ENCODE measurements at places on chromosomes 6 and 20.

DNA sequence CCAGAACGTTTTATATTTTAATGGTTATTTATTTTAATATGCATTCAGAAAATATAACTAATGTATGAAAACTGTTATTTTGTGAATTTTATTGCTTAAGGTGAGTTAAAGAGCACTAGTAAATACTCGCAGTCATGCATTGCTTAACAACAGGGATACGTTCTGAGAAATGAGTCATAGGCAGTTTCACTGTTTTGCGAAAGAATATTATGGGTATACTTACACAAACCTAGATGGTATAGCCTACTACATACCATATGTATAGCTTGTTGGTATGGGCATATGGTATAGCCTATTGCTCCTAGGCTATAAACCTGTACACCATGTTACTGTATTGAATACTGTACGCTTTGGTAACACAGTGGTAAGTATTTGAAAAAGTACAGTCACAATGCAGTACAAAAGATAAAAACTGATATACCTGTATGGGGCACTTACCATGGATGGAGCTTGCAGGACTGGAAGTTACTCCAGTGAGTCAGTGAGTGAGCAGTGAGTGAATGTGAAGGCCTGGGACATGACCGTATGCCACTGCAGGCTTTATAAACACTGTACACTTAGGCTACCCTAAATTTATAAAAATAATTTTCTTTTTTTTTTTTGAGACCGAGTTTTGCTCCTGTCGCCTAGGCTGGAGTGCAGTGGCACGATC, 38.5 kb downstream of the ARFGEF2 start:
- DNase-seq, result peak; percentile 17

DNA sequence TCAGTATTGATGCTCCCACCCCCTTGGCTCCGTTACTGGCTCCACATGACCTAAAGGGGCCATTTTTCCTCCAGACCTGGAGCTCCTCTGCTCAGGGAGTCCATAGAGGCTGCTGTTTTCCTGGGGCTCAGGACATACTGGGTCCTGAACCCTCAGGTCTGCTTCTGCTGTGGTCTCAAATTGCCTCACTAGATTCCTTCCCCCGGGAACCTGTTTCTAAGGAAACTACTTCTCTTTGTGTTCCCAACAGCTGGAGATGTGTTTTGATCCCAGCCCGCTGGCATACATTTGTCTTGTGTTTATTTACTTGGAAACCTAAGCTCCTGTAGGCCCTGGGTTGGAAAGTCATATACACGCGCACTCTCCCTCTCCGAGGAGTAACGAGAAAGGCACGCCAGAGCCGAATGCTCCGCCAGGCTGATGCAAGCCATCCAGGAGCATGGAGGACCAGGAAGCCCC, 222.8 kb downstream of the UST start:
- DNase-seq, result peak; percentile 83

GRCh38 chr6:158706369-158706982, 56.6 kb downstream of the SYTL3 start:
- DNase-seq, result no peak

- DNase-seq, result peak; percentile 14
Measured at GRCh38 chr20:22686097-22686496, 101.7 kb upstream of the FOXA2 start.

- DNase-seq, result no peak
Measured at GRCh38 chr20:44750081-44750805, 4.6 kb downstream of the KCNK15 start.

- no peak for DNase-seq
Measured at GRCh38 chr6:125546841-125547251, 202.6 kb upstream of the HEY2 start.

GRCh38 chr20:62349556-62350097, 17.5 kb downstream of the LAMA5 start:
- no peak for DNase-seq

DNA sequence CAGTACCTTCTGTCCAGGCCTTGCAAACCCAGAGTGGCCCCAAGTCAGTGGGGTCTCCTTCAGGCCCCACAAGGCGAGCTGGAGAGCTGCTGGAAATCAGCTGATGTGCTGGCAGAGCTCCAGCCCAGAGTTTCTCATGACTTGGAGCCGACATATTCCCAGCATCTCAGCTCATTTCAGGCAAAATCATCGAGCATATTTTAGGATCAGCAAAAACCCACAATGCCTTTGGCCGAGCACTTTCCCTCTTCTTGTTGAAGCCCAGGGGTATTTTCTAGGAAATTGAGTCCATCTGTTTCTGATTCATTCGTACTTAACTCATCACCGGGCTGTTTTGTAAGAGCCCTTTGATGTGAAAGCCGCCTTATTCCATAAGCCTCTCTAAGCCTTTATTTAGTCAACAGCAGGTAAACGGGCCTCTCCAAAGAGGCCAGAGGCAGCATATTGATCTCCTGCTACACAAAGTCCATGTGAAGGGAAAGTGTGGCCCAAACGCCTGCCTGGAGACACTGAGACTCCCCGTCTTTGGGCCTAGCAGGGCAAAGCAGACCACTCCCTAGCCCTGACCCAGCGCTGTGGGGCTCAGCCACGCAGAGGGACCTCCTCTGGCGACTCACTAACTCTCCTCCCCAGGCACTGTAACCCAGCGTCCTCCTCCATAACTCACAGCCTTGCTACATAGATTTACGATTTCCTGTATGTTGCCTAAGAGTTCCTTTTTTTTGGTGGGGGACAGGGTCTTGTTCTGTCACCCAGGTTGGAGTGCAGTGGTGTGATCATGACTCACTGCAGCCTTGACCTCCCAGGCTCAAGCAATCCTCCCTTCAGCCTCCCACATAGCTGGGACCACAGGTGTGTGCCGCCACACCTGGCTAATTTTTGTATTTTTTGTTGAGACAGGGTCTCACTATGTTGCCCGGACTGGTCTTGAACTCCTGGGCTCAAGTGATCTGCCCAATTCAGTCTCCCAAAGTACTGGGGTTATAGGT, 12.1 kb upstream of the C20orf203 start:
- DNase-seq, result peak; percentile 92

- peak; percentile 88 for DNase-seq
Measured at GRCh38 chr20:5654557-5654956, 95.6 kb upstream of the SHLD1 start.

DNA sequence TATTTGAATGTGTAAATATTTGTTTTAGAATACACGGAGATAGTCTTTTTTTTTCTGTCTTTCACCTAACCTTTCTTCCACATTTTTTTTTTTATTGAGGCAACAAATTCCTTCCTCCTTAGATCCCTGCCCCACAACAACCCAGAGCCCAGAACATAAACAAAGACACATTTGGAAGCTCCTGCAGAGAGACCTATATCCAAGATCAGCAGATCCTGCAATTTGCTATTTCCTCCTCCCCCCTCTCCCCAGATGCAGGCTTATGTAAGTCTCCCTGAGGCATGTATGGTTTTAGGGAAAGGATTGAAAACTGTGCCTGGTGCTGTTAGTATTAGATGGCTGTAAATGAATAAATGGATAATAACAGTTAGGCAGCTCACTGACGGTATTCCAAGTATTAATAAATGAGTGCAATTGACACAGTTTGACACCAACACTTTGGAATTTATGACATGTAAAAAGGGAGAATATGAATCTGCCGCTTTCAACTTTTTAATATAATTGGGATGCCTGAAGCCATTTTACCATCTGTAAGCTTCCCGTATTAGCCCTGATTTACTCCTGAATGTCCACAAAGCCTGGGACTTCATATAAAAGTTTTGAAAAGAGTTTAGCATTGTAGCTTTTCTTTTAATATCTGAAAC, 608.3 kb upstream of the CITED2 start:
- peak; percentile 82 for DNase-seq

GRCh38 chr20:20706285-20706684, 6.2 kb downstream of the RALGAPA2 start:
- DNase-seq, result no peak

- no peak for DNase-seq
Measured at GRCh38 chr20:25565578-25566157, 19.7 kb downstream of the NINL start.

DNA sequence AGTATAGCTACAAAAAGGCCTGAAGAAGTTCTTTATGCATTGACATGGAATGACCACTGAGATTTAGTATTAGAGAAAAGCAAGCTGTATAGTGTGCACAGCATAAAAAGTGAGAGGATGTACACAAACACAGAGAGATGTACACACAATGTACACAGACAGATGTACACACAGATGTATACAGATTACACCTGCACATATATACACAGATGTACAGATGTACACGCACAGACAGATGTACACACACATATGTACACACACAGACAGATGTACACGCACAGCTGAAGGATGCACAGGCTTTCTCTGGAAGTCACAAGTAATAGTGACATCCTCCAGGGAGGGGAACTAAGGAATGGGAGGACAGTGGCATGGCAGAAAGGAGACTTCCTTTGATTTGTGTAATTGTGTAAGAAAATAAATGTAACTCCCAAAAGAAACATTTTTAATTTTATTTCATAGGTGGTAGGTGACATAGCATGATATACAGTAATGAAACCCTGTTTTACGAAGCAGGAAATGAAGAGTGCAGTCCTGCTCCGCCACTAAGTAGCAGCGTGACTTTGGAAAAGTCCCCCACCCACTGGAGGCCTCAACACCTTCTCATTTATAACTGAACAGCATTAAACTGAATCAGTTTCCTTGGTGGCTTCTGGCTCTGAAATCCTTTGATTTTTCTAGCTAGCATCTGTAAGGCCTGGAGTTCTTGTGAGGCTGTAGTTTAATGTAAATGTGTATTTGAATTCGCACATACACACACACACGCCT, 14.1 kb downstream of the NFATC2 start:
- DNase-seq, result no peak

DNA sequence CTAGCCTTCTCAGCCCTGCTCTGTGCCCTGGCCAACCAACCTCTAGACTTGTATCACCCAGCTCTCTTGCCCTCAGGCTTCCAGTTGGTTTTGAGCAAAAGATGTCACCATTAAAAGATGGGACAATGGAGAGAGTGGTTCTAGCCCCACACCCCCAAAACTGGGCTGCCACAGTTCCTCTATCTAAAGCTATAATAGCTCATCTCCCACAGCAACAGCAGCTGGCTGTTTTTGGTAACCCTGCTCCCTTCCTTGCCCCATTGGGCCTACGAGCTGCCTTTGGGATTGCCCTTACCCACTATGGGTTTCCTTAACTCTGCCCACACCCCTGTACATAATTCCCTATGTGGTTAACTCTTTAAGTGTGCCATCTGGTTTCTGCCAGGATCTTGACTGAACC, 7.6 kb upstream of the SRSF3 start:
- no peak for DNase-seq

GRCh38 chr6:29598172-29598747, 13.3 kb downstream of the OR2H2 start:
- no peak for DNase-seq

GRCh38 chr20:57560554-57561355, at the start of gene PCK1:
Gene PCK1 (plus strand): TSS chr20:57561110. CDS start chr20:57561412, 302 bp downstream.
- DNase-seq, result no peak

DNA sequence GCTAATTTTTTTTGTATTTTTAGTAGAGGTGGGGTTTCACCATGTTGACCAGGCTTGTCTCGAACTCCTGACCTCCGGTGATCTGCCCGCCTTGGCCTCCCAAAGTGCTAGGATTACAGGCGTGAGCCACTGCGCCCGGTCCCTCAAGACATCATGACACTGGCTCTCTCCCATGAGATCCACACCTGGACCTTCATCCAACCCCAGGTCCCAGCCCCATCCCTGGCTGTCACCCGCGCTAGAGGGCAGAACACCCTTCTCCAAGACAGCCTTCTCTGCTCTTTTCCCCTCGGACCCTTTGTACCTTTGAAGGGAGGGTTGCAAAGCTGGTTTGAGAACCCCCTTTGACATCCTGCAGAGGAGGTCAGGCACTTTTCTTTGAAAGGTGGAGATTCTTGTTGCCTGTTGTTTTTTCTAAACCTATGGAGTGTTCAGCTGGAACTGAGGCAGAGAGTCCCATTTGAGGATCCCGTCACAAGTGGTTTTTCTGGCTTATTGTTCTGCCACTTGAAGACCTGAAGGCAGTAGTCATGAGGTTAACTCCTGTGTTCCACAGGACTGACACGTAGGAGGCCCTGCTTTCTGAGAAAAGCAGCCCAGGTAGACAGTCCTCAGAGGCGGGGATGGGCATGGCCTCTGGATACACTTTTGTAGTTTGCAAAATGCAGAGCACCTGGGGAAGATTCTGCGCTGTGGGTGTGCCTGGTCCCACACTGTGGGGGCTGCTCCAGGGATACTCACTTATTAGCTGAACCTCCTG, 171.1 kb upstream of the SNX9 start:
- no peak for DNase-seq

GRCh38 chr6:109705258-109705657, 14.2 kb downstream of the FIG4 start:
- DNase-seq, result peak; percentile 56

DNA sequence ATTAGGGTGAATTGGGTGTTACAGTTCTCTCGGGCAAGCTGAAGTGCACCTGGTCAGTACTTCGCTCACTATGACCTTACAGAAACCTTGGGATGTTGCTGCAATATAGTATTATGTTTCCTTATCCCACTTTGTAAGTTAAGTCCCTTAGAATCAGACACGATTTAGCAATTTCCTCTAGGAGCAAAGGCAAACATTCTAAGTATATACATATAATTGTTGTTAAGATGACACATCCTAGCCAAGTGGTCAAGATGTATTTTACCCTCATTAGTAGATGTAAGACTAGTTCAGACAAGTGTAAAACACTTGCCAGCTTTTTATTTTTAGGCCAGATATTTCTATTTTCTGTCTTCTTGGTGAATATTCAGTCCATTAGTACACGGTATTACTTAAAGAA, 31.1 kb upstream of the RGS17 start:
- DNase-seq, result peak; percentile 8

- no peak for DNase-seq
Measured at GRCh38 chr6:138031417-138031816, 75.8 kb downstream of the PERP start.

DNA sequence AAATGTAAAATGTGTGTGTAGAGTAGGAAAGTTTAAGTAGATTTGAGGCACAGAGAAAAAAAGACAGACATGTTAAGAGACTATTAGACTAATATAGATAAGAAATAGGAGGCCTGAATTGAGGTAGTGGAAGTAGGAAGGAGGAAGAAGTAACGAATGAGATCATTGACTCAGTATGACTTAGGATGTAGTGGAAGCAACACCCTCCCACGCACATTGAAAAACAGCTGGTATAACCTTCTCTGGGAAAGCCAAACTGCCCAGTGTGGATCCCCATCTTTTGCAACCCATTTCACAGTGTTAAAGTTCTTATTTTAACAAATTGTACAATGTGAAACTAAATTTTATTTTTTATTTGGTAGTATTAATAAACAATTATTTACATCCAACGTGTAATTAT, 89.1 kb downstream of the GRIK2 start:
- no peak for DNase-seq

- peak; percentile 77 for DNase-seq
Measured at GRCh38 chr6:129186988-129187387, 304.1 kb downstream of the LAMA2 start.

DNA sequence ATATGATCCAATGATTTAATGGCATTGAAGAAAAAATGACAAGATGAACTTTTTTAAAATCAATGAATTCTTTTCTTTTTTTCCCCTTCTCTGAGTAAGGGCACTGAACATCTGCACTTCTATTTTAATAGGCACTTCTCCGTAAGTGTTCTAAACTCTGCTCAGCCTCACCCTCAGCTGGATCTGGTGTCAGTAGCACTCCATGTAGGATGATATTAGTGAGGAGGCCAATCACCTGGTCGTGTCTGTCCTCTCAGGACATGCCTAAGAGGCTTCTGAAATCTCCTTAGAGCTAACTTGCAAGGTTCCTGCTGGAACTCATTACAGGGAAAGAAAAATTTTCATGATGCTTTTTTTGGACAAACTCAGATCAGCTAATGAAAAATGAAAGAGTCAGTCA, 148.6 kb upstream of the MLIP start:
- no peak for DNase-seq

GRCh38 chr6:1037430-1038202, 274.3 kb upstream of the FOXQ1 start:
- no peak for DNase-seq
